ENCODE measurements at places on chromosomes 13 and 19. TPM values are rescaled to one million over a fixed set of nuclear protein-coding genes. Genes with fewer than 3 reads are reported as not detected.

GRCh38 chr13:20381401-20381800 lies 144.3 kb downstream of the CRYL1 start:
- no peak for DNase-seq

CASP14 gene
- not detected for polyA plus RNA-seq

FXYD1 gene
- not detected for polyA plus RNA-seq

C1QTNF9B gene
- polyA plus RNA-seq: not detected

RAB3A gene
- polyA plus RNA-seq: 9.7 TPM

TSHZ3 gene
- 3.0 TPM for polyA plus RNA-seq
